Natural killer cell treated with Interleukin-12 subunit alpha and Interleukin-12 subunit beta and Interleukin-15 and Interleukin-18, amount 100 ng/mL, for 72 hours (primary cell): ENCODE measurements at places on chromosomes 3 and 15. TPM values are rescaled to one million over a fixed set of nuclear protein-coding genes. Genes with fewer than 3 reads are reported as not detected.

DNA sequence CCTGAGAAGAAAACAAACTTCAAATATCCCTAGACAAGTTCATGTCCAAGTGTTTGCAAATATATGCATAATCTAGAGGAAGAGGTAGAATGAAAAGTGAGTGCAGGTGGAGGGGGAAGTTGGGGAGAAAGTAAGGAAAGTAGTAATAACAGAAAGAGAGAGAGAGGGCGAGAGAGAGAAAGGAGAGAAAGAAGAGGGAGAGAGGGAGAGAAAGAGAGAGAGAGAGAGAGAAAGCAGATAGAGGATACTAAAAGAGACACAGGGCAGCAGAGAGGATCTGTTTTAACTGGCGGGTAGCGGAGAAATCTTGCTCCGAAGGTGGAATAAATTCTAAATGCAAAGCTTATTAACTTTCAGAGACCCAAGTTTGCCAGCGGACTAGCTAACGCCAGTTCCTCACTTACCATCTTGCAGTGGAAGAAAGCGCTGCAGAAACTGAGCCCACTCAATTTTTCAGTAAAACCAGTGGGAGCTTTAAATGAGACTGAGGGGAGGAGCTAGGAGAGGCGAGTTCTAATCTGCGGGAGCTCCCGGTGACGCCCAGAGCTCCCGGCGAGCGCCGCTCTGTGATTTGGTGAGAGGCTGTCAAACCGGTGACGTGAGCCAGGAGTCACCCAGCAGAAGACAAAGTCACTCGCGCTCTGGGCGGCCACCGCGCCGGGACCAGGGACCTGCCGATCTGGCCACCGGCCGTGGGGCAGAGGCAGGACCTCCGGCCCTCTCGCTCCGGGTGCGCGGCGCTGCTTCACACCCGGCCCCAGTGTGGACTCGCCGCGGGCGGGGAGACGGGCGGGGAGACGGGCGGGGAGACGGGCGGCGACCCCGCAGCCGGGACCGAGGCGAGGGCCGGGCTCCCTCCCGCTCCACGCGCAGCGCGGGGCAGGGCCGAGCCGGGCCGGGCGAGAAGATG lies at the start of gene GMNC:
Gene GMNC, minus strand, starts transcription at position 486 of the 910 bp plus-strand sequence. Its CDS starts 79 bp downstream, at position 407.
- peak within 1 kb of the TSS; percentile 58 for H3K4me3 ChIP-seq
- no peaks in the 10 kb centered on the region for H3K4me1 ChIP-seq
- DNase-seq, result no peak
- H3K27ac ChIP-seq, result no peak within 1 kb of the TSS
- H3K27me3 ChIP-seq, result peaks cover 21% of the 10 kb centered on the region

GRCh38 chr3:66450390-66451022 lies 50.3 kb downstream of the LRIG1 start:
- no peak overlapping the region for H3K27ac ChIP-seq
- no peak overlapping the region for H3K4me3 ChIP-seq
- DNase-seq, result no peak
- H3K27me3 ChIP-seq, result peaks cover 7% of the 10 kb centered on the region

GRCh38 chr3:103794656-103795055 lies 1359.8 kb downstream of the ZPLD1 start:
- no peak overlapping the region for H3K4me3 ChIP-seq
- no peaks in the 10 kb centered on the region for H3K36me3 ChIP-seq
- no peaks in the 10 kb centered on the region for H3K4me1 ChIP-seq
- H3K27me3 ChIP-seq, result no peaks in the 10 kb centered on the region
- DNase-seq, result no peak
- H3K27ac ChIP-seq, result no peak overlapping the region

DNA sequence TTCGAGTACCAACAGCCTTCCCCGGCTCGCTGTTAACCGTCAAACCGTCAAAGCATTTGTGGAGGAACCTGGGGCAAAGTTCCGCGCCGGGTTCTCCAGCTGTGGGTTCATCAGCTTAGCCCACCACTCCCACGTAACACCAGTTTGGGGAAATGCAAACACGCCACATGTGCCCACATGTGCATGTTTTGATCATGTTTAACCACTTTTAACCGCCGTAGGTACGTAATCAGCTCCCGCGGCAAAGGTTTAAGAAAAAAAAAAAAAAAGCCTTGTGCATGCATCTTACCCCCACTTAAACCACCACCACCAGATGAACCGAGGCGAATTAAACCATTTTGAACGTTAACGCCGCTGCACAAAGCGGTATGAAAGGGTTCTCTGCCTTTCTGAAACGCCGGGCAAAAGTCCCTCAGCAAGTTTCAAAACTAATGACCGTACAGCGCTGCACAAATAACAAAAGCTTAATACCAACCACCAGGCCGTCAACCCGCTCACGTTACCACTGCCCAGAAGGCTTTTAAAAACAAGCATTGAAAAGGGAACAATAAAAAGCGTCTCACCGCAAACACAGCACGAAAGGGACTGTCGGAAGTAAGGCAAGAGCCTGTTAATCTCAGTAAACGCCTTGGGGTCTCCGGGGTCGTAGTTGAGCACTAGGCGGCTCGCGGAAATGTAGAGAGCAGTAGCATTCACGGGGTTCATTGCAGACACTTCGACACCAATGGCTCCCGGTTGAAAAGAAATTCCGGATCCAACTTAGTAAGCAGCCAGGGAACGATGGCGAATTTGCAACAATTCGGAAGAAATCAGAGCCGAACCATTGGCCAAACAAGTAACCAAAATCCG lies 1.5 kb downstream of the MSL2 start:
- no peaks in the 10 kb centered on the region for H3K27me3 ChIP-seq
- peaks cover 51% of the 10 kb centered on the region for H3K4me1 ChIP-seq
- peak overlapping the region; percentile 95 for H3K27ac ChIP-seq
- DNase-seq, result peak; percentile 82

- no peak for DNase-seq
- no peaks in the 10 kb centered on the region for H3K27me3 ChIP-seq
- peaks cover 9% of the 10 kb centered on the region for H3K4me1 ChIP-seq
- peaks cover 10% of the 10 kb centered on the region for H3K36me3 ChIP-seq
- no peak overlapping the region for H3K27ac ChIP-seq
- no peak overlapping the region for H3K4me3 ChIP-seq
These were observed 19.7 kb downstream of the BLOC1S6 start for GRCh38 chr15:45606841-45607240.

DNA sequence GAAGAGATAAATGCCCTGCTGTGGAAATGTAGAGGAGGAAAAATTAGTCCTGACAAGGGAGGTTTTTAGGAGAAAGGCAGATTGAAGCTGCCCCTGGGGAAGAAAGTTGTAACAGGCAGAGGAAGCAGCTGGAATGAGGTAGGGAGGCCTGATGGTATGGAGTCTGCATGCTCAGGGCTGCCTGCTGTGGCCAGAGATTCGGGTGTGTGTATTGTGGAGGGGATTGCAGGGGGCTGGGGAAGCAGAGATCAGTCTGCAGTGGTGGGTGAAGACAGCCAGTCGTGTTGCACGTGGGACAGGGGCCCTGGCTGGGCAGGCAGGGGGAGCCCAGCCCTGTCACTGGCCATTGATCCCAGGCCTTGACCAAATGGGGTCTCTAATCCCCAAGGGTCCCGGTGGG lies 96.5 kb downstream of the SLCO3A1 start:
- no peaks in the 10 kb centered on the region for H3K27me3 ChIP-seq
- H3K27ac ChIP-seq, result no peak overlapping the region
- no peak for DNase-seq
- H3K4me1 ChIP-seq, result peaks cover 72% of the 10 kb centered on the region
- no peak overlapping the region for H3K4me3 ChIP-seq
- no peaks in the 10 kb centered on the region for H3K36me3 ChIP-seq

DNA sequence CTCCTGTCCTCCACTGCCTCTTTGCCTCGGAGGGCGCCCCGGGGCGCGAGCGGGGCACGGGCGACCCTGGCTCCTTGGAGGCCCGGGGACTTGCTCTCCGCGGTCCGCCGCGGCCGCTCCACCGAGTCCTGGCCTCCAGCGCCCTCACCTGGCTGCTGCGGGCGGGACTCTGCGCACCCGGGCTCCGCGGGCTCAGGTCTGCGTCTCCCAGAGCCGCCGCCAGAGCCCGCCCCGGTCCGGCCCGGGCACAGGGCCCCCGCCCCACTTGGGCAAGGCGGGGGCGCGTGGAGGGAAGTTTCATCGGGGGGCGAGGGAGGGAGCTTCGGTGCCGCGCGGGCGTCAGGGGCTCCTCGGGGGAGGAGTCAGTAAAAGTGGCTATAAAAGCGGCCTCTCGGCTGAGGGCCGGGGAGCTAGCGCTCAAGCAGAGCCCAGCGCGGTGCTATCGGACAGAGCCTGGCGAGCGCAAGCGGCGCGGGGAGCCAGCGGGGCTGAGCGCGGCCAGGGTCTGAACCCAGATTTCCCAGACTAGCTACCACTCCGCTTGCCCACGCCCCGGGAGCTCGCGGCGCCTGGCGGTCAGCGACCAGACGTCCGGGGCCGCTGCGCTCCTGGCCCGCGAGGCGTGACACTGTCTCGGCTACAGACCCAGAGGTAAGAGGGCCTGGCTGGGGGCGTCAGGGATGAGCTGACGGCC lies at the start of gene CEMIP:
Gene CEMIP, plus strand, starts transcription at position 407 of the 694 bp plus-strand sequence. CDS start 94,510 bp downstream, outside the sequence.
- no peak for DNase-seq
- H3K36me3 ChIP-seq, result no peaks in the 10 kb centered on the region
- no peak within 1 kb of the TSS for H3K27ac ChIP-seq
- H3K4me3 ChIP-seq, result peak within 1 kb of the TSS; percentile 39

GOLGA8S gene
- total RNA-seq, result 2.4 TPM

GP9 gene
- not detected for total RNA-seq
